CD8-positive, alpha-beta memory T cell (primary cell): ENCODE measurements at places on chromosomes 3 and 15. TPM values are rescaled to one million over a fixed set of nuclear protein-coding genes. Genes with fewer than 3 reads are reported as not detected.

- no peak for DNase-seq
- H3K36me3 ChIP-seq: no peaks in the 10 kb centered on the region
- no peaks in the 10 kb centered on the region for H3K27me3 ChIP-seq
Observed at GRCh38 chr3:13027154-13027553, 46.1 kb downstream of the IQSEC1 start.

DNA sequence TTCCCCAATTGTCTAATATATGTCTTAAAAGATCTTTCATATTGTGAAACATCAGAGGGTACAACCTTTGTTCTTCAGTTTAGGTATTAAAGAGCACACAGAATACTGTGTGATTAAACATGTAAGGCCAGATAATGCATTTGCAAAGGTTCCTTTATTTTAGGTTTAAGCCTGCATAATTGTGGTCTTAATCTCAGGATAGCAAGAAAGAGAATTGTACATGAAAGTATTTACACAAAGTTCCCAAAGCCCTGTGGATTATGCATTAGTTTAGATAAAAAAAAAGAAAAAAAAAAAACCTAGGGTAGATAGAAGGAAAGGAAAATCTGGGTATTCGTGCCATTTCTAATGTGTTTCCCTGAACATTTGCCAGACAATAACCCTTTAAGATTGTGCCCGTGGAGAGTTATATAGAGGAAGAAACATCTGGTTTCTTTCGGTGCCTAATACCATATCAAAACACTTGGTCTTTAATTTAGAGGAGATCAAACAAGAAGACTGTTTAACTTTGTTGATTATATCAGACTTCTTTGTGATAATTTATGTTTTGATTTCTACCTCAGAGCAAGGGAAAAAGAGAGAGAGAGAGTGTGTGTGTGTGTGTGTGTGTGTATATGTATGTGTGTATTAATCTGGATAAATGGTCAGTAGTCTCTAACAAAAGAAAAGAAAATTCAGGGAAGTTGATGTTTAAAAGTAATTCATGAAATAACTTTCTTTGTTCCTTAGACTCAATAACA, 139.6 kb upstream of the CGNL1 start:
- no peak overlapping the region for H3K4me3 ChIP-seq
- H3K4me1 ChIP-seq: no peaks in the 10 kb centered on the region
- H3K27me3 ChIP-seq: no peaks in the 10 kb centered on the region
- H3K36me3 ChIP-seq: peaks cover 7% of the 10 kb centered on the region
- no peak overlapping the region for H3K27ac ChIP-seq
- DNase-seq: no peak

- no peaks in the 10 kb centered on the region for H3K36me3 ChIP-seq
- DNase-seq: no peak
- H3K27ac ChIP-seq: peak overlapping the region; percentile 47
- H3K4me3 ChIP-seq: no peak overlapping the region
- no peaks in the 10 kb centered on the region for H3K27me3 ChIP-seq
- H3K4me1 ChIP-seq: peaks cover 30% of the 10 kb centered on the region
Observed at GRCh38 chr3:52534281-52535183, 875 bp upstream of the NT5DC2 start.

The KATNBL1 gene
- 43.8 TPM for total RNA-seq

The C3orf49 gene
- not detected for total RNA-seq

The SUSD5 gene
- not detected for total RNA-seq
